ENCODE measurements at places on chromosomes 12 and 14. TPM values are rescaled to one million over a fixed set of nuclear protein-coding genes. Genes with fewer than 3 reads are reported as not detected.
A peak's percentile ranks its signal among the peaks of the same experiment; 100 is the strongest.

The SDR9C7 gene
- total RNA-seq, result 0.42 TPM

The BICDL1 gene
- 0.83 TPM for total RNA-seq

The NPAS3 gene
- total RNA-seq, result 5.8 TPM

The LTB4R gene
- 2.9 TPM for total RNA-seq

The MYO1A gene
- 0.83 TPM for total RNA-seq

The LYZ gene
- 14.9 TPM for total RNA-seq

The GZMH gene
- 0.50 TPM for total RNA-seq

The ACOT6 gene
- not detected for total RNA-seq

The ANKRD52 gene
- 23.3 TPM for total RNA-seq

The TMCC3 gene
- total RNA-seq, result 30.5 TPM

DNA sequence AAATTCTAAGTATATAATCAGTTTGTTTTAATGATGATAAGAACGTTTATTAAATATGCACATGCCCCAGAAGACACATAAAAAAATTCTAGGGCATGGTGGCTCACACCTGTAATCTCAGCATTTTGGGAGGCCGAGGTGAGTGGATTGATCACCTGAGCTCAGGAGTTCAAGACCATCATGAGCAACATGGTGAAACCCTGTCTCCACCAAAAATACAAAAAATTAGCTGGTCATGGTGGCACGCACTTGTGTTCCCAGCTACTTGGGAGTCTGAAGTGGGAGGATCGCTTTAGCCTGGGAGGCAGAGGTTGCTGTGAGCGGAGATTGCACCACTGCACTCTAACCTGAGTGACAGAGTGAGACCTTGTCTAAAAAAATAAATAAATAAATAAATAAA lies 4.0 kb downstream of the CD69 start:
- no peak for DNase-seq
- no peaks in the 10 kb centered on the region for H3K27me3 ChIP-seq
- H3K27ac ChIP-seq, result no peak overlapping the region
- H3K4me3 ChIP-seq, result no peak overlapping the region
- no peaks in the 10 kb centered on the region for H3K4me1 ChIP-seq
- H3K36me3 ChIP-seq, result no peaks in the 10 kb centered on the region

GRCh38 chr12:72472350-72472749 lies 200.2 kb downstream of the TRHDE start:
- no peak for DNase-seq
- no peak overlapping the region for H3K4me3 ChIP-seq
- H3K36me3 ChIP-seq, result no peaks in the 10 kb centered on the region
- no peaks in the 10 kb centered on the region for H3K27me3 ChIP-seq
- no peaks in the 10 kb centered on the region for H3K4me1 ChIP-seq
- H3K27ac ChIP-seq, result no peak overlapping the region

DNA sequence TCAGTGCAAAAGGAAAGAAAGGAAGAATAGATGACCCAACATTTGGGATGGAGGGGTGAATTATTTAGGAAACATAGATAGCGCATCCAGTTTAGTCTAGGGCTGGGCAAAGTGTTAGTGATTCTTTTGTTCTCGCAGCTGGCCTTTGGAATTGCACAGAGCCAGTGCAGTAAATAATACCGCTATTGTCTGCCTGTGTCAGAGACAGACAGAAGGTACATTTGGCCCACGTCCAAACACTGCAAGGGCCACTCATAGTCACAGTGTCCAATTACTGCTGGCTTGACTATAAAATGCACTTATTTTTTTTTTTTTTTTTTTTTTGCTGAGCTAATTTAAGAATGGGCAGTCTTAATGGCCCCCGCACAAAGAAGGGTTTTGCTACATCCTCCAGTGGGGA lies 638.6 kb downstream of the BCL11B start:
- H3K27me3 ChIP-seq, result no peaks in the 10 kb centered on the region
- DNase-seq, result no peak
- H3K4me3 ChIP-seq, result no peak overlapping the region
- no peaks in the 10 kb centered on the region for H3K36me3 ChIP-seq

- H3K4me3 ChIP-seq, result no peak overlapping the region
- H3K36me3 ChIP-seq, result no peaks in the 10 kb centered on the region
- peaks cover 14% of the 10 kb centered on the region for H3K4me1 ChIP-seq
- H3K27ac ChIP-seq, result peak overlapping the region; percentile 6
- no peak for DNase-seq
These were observed 145.6 kb upstream of the SLC38A2 start for GRCh38 chr12:46518169-46518568.

DNA sequence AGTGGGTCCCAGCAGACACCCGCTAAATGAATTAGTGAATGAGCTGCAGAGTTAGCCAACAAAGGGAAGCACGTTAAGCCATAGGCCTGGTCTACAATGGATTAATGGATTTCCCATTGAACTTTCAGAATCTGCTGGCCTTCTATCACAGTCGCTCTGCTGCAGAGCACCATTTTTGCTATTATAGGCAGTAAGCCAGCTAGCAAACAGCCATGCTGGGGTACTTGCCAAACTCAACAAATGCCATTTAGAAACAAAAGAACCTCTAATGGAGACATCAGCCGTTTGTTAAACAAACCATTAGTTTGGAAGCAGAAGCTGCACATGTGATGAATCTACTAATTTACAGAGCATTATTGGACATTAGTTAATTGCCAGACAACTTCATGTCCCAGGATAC lies 181.1 kb upstream of the STXBP6 start:
- no peaks in the 10 kb centered on the region for H3K36me3 ChIP-seq
- no peaks in the 10 kb centered on the region for H3K27me3 ChIP-seq
- H3K4me3 ChIP-seq, result no peak overlapping the region
- H3K4me1 ChIP-seq, result no peaks in the 10 kb centered on the region

DNA sequence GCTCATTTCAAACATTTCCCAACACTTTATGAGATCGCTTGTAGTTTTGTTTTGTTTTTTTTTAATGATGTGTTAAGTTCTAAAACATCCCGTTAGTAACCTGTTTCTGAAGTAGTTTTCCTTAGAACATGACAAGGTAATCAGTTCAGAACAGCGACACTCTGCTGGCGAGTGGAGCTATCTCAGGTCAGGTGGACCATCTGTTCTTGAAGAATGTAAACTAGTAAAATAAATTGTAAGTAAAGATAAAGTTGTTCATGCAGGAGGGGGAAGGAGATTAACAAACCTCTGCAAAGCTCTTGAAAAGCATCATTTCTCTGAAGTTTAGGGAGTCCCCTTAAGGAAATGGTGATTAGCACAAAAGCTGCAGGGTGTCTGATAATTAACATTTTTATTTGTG lies 71.9 kb upstream of the DACT1 start:
- H3K27me3 ChIP-seq, result no peaks in the 10 kb centered on the region
- no peak for DNase-seq
- H3K4me1 ChIP-seq, result no peaks in the 10 kb centered on the region

- no peaks in the 10 kb centered on the region for H3K36me3 ChIP-seq
- no peak for DNase-seq
- H3K27ac ChIP-seq, result no peak overlapping the region
- H3K4me3 ChIP-seq, result no peak overlapping the region
These were observed 1239.0 kb downstream of the SLC16A7 start for GRCh38 chr12:60834806-60835205.

- no peaks in the 10 kb centered on the region for H3K36me3 ChIP-seq
- no peaks in the 10 kb centered on the region for H3K27me3 ChIP-seq
- no peak for DNase-seq
- H3K4me1 ChIP-seq, result no peaks in the 10 kb centered on the region
- H3K27ac ChIP-seq, result no peak overlapping the region
These were observed 264.9 kb downstream of the NOVA1 start for GRCh38 chr14:26332966-26333365.

DNA sequence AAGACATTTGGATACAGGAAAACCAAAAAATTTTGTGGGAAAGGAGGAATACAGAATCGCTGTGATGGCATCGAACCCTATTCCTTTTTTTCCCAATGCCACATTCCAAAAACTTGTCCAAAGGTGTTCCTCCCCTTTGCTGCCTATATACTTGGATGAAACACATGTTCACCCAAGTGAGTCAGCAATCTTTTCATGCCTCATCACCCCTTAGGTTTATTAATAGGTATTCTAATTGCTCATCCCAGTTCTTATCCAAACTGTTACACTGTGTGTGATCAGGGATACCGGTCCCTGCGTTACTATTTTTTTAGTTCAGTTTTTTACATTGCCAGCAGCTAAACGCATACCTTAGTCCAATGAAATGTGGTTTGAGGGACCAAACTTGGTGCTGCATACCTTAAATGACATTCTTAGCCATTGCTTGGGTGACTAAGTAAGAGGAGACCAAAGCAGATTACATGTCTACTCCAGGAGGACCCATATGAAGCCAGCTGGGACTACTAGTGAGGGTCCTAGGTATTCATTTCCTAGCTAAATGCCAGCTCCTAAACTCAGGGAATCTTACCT lies 20.6 kb upstream of the ST8SIA1 start:
- peaks cover 6% of the 10 kb centered on the region for H3K4me1 ChIP-seq
- H3K27ac ChIP-seq, result no peak overlapping the region
- H3K27me3 ChIP-seq, result no peaks in the 10 kb centered on the region

- H3K36me3 ChIP-seq, result no peaks in the 10 kb centered on the region
- H3K27me3 ChIP-seq, result no peaks in the 10 kb centered on the region
- no peak for DNase-seq
- no peak overlapping the region for H3K4me3 ChIP-seq
- no peaks in the 10 kb centered on the region for H3K4me1 ChIP-seq
These were observed 269.3 kb downstream of the DAD1 start for GRCh38 chr14:22319526-22320361.

- DNase-seq, result no peak
- H3K4me1 ChIP-seq, result no peaks in the 10 kb centered on the region
- no peak overlapping the region for H3K4me3 ChIP-seq
These were observed 50.3 kb upstream of the TRIM9 start for GRCh38 chr14:51145246-51145645.

DNA sequence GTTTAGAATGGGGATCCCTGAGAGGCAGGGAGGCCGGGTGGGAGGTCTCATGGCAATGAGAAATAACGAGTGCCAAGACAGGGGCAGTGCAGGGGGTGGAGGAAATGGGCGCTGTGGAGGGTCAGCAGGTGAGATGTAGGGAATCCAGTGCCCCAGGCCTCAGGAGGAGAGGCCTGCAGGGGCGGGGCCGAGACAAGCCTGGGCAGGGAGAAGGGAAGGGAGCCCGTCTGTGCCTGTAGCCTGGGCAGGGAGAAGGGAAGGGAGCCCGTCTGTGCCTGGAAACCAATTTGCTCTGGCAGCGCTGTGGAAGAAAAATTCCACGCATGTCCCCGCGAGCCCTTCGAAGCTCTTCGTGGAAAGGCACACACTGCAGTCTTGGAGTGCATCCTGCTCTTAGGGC lies 10.6 kb upstream of the NCOR2 start:
- H3K27me3 ChIP-seq, result no peaks in the 10 kb centered on the region
- H3K36me3 ChIP-seq, result no peaks in the 10 kb centered on the region
- DNase-seq, result no peak
- no peak overlapping the region for H3K4me3 ChIP-seq

- H3K27ac ChIP-seq, result no peak overlapping the region
- no peak overlapping the region for H3K4me3 ChIP-seq
- H3K36me3 ChIP-seq, result no peaks in the 10 kb centered on the region
- peaks cover 66% of the 10 kb centered on the region for H3K4me1 ChIP-seq
- no peak for DNase-seq
These were observed 21.7 kb downstream of the DCAF5 start for GRCh38 chr14:69131176-69131575.

DNA sequence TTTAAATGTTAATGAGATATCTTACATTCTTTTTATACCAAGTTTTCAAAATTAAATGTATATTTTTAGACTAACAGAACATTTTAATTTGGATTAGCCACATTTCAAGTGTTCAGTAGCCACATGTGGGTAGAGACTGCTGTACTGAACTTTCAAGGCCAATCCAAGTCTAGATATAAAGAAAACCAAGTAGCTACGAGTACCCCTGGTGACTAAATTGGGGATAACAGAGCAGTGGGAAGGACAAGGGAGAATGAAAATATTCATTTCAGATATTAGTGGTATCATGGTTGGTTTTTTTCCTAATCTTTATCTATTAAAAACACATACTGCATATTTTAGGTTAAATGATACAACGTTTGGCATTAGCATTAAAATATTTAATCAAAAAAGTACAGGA lies 69.4 kb upstream of the RHOJ start:
- no peak overlapping the region for H3K4me3 ChIP-seq
- H3K4me1 ChIP-seq, result no peaks in the 10 kb centered on the region
- no peaks in the 10 kb centered on the region for H3K27me3 ChIP-seq
- H3K36me3 ChIP-seq, result no peaks in the 10 kb centered on the region
- no peak overlapping the region for H3K27ac ChIP-seq

GRCh38 chr14:68977718-68978171 lies 1.4 kb downstream of the ACTN1 start:
- H3K27ac ChIP-seq, result peak overlapping the region; percentile 98
- peak; percentile 96 for DNase-seq
- H3K27me3 ChIP-seq, result no peaks in the 10 kb centered on the region
- peaks cover 22% of the 10 kb centered on the region for H3K36me3 ChIP-seq
- H3K4me3 ChIP-seq, result peak overlapping the region; percentile 76

Measured in esophagus muscularis mucosa (tissue), 4 donors.